ENCODE measurements at places on chromosomes 1 and 21.
A peak's percentile ranks its signal among the peaks of the same experiment; 100 is the strongest.

DNA sequence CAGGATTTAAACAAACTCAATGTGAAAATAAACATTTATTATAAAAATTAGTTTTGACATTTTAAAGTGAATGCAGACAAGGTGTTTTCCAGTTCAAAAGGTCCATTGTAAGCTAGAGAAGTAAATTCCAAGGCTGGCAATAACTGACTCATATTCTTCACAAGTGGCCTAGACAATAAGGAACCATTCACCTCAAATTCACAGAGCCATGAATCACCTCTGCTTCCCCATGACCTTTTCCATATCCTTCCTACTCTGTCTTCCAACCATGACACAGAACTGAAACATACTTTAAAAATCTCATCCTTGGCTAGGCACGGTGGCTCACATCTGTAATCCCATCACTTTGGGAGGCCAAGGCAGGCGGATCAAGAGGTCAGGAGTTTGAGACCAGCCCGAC lies 24.8 kb downstream of the F11R start:
- peak; percentile 63 for DNase-seq

- no peak for DNase-seq
Measured at GRCh38 chr1:100968621-100969020, 57.0 kb downstream of the DPH5 start.

DNA sequence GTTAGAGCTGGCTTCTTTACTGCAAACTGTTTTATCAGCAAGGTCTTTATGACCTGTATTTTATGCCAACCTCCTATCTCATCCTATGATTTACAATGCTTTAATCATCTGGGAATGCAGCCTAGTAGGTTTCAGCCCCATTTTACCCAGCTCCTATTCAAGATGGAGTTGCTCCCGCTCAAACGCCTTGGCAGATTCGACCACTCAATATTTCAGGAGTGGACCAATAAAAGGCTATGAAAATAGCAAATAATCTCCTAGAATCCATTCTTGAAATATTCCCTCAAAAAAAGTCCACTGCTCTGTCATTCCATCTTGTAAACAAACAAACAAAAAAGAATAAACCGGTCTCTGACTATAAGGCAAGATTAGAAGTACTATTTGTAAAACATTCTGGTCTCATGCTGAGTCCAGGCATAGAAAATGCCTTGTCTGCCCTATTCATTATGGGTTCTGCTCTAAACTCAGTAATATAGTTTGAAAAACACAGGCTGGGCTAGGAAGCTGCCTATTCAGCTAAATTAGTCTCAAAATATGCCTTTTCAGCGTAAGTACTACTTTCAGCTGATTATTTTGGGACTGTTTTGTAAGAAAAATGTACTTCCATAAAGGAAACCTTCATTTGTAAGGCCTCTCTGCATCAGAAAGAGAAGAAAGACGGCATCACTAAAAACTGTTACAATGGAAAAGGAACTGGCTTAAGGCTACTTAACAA lies 53.0 kb downstream of the TBX19 start:
- no peak for DNase-seq

DNA sequence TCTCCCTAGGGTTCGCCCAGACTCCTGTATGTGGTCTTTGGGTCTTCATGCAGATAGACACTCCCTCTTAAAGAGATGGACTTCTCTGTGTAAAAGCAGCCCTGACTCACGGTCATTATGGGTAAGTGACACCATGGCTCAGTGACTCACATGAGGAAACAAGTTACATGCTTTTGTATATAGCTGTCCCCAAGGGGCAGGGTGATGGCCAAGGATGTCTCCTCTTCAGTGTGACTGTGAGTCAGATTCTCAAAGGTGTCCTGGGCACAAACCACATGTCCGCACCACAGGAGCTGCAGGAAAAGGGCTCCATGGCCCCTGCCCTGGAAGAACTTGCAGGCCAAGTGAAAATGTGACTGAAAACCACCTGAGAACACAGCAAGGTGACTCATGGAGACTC lies 380.4 kb downstream of the NPHP4 start:
- no peak for DNase-seq

GRCh38 chr1:30905916-30906620 lies 2.5 kb downstream of the SDC3 start:
- DNase-seq, result no peak

GRCh38 chr1:224348137-224348536 lies 8.5 kb upstream of the CNIH4 start:
- DNase-seq, result no peak

DNA sequence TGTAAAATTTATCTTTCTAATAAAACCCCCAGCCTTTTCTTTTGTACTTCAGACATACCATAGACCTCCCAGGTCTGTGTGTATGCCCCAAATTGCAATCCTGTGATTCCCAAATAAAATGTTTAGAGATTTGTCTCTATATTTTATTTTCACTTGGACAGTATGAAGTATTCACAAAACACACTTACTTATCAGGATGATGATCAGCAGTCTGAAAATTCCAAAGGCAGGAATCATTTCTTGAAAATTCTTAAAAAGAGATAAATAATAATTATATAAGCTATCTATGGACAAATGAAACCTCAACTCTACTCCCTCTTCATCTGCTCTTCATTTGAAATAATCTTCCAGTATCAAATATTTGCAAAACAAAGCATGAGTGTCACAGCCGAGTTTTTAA lies 11.6 kb upstream of the GJA9 start:
- DNase-seq, result no peak

- no peak for DNase-seq
Measured at GRCh38 chr1:145965119-145965744, 742 bp downstream of the POLR3GL start.
